Activated T-cell treated with anti-CD3 and anti-CD28 coated beads for 4 hours (primary cell): ENCODE measurements at places on chromosomes 4 and X.
A peak's percentile ranks its signal among the peaks of the same experiment; 100 is the strongest.

GRCh38 chr4:54014666-54015160 is 49.7 kb downstream of the CHIC2 start:
- no peak for DNase-seq

GRCh38 chrX:51404445-51404844 is 71.8 kb downstream of the NUDT10 start:
- DNase-seq: no peak

GRCh38 chr4:113007151-113007550 is 42.3 kb upstream of the ANK2 start:
- no peak for DNase-seq

- DNase-seq: no peak
These were observed 47.5 kb downstream of the CENPE start for GRCh38 chr4:103150677-103151076.

DNA sequence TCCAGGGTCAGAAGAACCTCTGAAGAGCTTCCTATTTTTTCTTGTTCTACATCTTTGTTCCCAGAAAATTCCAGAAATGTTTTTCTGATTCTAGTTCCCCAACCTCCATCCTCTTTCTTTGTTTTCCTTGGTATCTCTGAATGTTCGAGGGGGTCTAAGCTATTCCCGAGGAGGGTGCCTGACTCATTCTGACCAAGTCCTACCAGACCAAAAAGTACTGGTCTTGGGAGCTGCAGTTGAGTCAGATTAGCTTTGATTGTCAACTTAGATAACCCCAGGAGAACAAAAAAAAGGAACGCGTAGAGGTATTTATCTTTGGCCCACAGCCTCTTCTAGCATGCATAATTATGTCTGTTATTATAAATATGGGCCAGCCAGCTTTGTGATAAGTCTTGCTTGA is 12.1 kb upstream of the TENM3 start:
- DNase-seq: no peak

GRCh38 chr4:33262824-33263223 is 2542.7 kb downstream of the PCDH7 start:
- no peak for DNase-seq

GRCh38 chrX:18883961-18884765 is 99.8 kb downstream of the PHKA2 start:
- DNase-seq: no peak

GRCh38 chr4:17029964-17030363 is 131.5 kb upstream of the LDB2 start:
- DNase-seq: no peak

GRCh38 chrX:18649498-18649951 is 22.4 kb downstream of the RS1 start:
- DNase-seq: no peak

DNA sequence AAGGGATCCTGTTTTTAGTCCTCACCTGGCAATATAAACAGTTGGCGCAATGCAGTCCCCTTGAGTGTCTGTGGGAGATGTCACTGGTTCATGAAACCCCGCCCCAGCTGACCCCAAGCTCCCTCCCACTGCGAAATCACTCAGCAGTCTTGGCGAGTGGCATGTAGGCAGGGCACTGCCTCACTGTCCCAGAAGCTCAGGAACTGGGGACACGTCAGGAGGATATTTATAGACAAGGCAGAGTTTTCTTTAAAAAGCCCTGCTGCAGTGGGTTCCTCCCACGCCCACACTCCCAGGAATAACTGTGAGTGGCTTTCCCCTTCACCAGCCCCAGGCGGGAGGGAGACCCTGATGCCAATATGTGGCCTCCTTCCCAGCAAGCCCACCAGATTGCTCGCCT is 44.3 kb upstream of the PPP2R2C start:
- DNase-seq: no peak

DNA sequence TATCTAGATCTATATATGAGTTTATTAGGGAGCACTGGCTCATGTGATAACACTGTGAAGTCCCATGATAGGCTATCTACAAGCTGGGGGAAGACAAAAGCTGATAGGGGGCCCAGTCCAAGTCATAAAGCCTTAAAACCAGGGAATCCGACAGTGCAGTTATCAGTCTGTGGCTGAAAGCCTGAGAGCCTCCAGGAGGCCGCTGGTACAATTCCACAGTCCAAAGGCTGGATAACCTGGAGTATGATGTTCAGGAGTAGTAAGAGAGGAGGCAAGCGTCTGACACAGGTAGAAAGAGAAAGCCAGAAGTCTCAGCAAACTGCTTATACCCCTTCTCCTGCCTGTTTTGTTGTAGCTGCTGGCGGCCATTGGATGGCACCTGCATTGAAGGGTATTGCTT is 177.6 kb upstream of the SPRY1 start:
- no peak for DNase-seq

GRCh38 chr4:6523251-6523650 is 50.8 kb upstream of the PPP2R2C start:
- DNase-seq: no peak

- DNase-seq: no peak
These were observed 26.4 kb downstream of the GPM6B start for GRCh38 chrX:13790206-13791131.

DNA sequence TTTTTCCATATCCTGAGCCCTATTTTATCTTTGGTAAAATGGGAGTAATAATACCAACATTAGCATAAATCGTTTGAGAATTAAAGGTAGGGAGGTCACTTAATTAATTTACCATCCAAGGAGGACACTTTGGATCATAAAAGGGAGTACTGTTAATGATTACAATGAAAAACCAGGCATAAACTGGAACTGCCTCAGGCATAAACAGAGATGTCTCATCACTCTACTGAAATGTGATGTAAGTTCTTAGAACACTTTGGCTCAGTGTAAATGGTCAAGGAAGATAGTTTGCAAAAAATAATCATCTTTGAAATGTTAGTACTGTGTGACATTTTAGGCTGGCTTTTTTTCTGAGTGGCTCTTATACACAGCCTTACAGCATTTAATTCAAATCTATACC is 268.7 kb downstream of the SLC39A8 start:
- no peak for DNase-seq

DNA sequence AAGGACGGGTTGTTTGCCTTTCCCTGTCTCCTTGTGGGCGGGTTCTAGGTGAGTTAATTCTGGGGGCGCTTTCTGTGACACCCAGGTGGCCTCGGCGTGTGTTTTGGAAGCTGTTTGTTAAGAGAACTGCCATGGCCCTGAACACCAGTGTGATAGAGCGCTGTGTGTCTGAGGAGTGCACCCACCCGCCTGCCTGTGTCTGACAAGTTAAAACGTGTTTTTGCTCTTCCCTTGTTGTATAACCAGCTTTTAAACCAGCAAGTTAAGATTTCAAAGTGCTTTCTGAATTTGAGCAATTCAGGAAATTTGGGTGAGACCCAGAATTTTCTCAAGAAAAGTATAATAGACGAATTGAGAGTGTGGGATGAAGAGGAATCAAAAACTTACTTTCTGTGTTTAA is 55.2 kb upstream of the HGFAC start:
- no peak for DNase-seq

- no peak for DNase-seq
These were observed 29.9 kb upstream of the GPC4 start for GRCh38 chrX:133444952-133445831.

DNA sequence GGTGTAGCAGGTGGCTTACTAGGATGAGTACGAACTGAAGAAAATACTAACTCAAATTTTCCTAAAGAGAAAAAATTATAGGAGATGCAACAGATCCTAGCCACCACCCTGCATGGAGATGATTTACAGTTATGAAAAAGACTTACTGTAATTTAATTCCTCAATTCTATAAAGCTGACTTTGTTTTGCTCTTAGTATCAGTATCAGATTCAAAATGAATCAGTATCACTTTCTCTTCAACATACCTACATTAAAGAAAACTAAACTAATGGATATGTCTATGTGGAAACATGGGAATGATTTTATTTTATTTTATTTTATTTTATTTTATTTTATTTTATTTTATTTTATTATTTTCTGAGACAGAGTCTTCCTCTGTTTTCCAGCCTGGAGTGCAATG is 525.8 kb downstream of the NLGN4X start:
- no peak for DNase-seq

GRCh38 chr4:186689476-186689875 is 34.2 kb downstream of the FAT1 start:
- DNase-seq: no peak

DNA sequence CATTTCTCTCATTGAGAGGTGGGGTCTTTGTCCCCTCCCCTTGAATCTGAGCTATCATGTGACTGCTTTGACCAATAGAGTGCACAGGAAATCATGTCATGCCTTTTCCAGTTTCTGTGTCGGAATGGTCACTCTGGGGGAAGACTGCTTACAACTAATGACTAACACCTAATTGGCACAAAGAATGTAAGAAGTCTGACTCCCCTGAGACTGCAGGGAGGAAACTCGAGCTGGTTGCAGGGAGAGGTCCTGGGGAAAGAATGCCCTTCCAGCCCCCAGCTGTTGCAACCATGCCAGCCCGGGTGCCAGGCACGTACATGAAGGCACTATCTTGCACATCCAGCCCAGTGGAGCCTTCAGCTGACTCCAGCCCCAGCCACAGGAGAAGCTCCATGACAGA is 254.2 kb downstream of the DHX15 start:
- no peak for DNase-seq

DNA sequence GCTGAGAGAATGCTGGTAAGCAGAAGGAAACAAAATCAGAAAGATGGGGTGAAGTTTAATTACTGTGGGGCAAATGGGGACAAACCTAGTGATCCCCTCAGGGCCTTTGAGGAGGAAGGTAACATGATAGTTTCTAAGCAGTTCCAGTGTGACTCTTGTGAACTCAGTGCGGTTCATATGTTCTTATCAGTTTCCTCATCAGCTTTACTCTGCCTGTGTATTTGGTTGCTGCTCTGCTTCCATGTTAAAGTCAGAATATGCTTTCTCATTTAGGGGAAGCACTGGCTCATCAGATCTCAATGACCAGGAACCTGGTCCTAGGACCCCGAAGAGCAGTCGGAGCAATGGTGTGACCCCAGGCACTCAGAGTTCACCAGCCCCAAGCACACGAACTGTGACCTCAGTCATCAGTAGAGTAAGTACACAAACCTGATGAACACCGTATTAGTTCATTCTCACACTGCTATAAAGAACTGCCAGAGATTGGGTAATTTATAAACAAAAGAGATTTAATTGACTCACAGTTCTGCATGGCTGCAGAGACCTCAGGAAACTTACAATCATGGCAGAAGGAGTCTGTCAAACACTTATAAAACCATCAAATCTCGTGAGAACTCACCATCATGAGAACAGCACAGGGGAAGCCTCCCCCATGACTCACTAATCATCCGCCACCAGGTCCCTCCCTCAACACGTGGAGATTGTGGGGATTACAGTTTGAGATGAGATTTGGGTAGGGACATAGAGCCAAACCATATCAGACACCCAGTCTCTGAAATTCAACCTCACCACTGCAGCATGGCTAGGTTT is 83.0 kb downstream of the SYTL5 start:
- DNase-seq: no peak

DNA sequence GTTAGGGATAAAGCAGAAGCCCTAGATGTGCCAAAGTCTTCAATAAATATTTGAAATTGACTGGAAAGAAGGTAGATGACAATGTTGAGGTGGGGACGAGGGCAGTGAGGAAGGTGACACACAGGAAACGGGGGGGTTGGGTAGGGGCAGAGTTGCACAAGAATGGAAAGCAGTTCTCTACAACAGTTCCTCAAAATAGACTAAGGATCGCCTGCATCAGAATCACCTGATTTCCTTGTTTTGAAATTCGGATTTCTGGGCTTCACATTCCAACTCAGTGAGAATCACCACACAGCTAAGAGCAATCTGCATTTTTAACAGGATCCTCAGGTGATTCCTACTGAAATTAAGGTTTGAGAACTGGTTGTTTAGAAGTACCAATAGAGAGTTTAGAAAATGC is 70.6 kb downstream of the ARFIP1 start:
- DNase-seq: peak; percentile 28

DNA sequence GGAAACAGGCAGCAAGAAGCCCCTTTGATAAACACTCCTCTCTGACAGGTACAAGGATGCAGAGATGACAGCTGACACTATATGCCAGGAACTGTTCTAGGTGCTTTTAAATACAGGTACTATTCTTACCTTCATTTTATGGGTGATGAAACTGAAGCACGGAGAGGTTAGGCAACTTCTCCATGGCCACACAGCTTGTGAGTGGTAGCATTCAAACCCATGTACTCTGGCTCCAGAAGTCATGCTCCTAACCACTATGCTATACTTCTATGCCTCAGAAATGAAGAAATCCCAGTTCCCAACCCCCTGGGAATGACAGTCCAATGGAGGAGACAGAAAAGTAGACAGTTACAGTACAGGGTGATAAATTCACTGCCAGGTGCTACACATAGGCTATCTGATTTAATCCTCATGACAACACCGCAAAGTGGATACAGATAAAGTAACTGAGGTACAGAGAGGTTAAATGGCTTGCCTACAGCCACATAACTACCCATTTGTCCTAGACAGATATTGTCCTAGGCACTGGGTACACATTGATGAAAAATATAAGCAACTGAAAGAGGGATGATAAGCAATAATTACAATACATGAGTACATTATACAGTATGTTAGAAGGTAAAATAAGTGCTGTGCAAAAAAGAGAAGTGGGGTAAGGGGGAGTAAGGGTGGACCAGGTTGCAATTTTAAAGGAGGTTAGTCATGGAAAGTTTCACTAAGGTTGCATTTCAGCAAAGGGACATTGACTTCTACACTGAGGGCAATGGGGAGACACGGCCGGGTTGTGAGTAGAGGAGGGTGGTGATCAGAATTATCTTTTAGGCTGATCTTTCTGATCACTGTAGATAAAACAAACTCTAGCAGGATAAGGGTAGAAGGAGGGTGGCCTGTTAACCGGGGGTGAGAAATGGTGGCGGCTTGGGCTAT is 1.6 kb upstream of the F8 start:
- no peak for DNase-seq

- no peak for DNase-seq
These were observed 19.8 kb upstream of the MANBA start for GRCh38 chr4:102780476-102781144.

DNA sequence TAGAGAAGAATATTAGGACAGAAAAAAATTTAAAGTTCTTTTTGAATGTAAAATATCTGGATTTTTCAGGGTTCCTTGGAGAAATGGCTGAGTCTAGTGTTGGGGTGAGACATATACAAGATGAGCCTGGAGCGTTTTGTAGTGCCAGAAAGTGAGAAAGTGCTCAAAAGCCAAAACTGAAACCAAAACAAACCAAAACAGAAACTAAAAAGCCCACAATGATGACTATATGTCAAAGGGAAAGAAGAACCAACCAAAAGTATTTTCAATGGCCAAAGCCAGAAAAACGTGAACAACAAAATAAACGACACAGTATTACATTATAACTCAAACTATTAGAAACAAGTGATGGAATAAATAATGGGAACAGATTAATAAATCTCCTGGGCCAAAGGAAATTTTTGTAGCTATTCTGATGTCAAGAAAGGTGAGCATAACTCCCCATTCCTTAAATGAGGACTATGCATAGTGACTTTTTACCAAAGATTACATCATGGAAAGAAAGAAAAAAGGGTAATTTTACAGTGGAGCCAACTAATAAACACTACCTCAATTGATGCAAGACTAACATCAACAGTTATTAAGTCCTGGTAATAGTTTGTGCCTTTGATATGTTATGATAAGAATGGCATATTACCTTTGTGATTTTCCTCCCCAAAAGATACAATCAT is 1137.6 kb downstream of the C4orf33 start:
- DNase-seq: no peak
